ENCODE measurements at places on chromosomes 2 and 18. TPM values are rescaled to one million over a fixed set of nuclear protein-coding genes. Genes with fewer than 3 reads are reported as not detected.

Gene FTCDNL1
- total RNA-seq, result 0.34 TPM

Gene UGT1A6
- not detected for total RNA-seq

Gene HOXD8
- total RNA-seq, result not detected

Gene GKN1
- total RNA-seq, result 0.37 TPM

Gene FKBP1B
- total RNA-seq, result 16.2 TPM

Gene MOGAT1
- not detected for total RNA-seq

Gene HOXD10
- total RNA-seq, result not detected

Gene MARCO
- not detected for total RNA-seq

Gene FAP
- 171 TPM for total RNA-seq

Gene ALKAL2
- 164 TPM for total RNA-seq

Gene AOX1
- 2.0 TPM for total RNA-seq

Gene GPR148
- not detected for total RNA-seq

Gene DLGAP1
- total RNA-seq, result 6.0 TPM

Gene AMER3
- total RNA-seq, result not detected

Gene MAP2
- 12.2 TPM for total RNA-seq

Gene ANKRD29
- total RNA-seq, result 0.48 TPM

Gene TPO
- not detected for total RNA-seq

Gene IKZF2
- 8.6 TPM for total RNA-seq

Gene ACTG2
- 173 TPM for total RNA-seq

Gene SERPINB7
- not detected for total RNA-seq

Gene RIT2
- total RNA-seq, result not detected

Gene SYT4
- total RNA-seq, result not detected

Gene EPAS1
- total RNA-seq, result 122 TPM

Gene OTOF
- not detected for total RNA-seq

Gene SERPINB11
- total RNA-seq, result not detected

Gene KIF5C
- total RNA-seq, result 3.8 TPM

Gene EHD3
- total RNA-seq, result 29.9 TPM

Gene MORN2
- 9.5 TPM for total RNA-seq

Gene REG3G
- not detected for total RNA-seq

Gene AGXT
- not detected for total RNA-seq

Gene SLC40A1
- 21.7 TPM for total RNA-seq

Gene VIL1
- not detected for total RNA-seq

Gene LHCGR
- not detected for total RNA-seq

Gene OSBPL1A
- total RNA-seq, result 33.3 TPM

Gene HRH4
- not detected for total RNA-seq

Gene PCARE
- total RNA-seq, result not detected

Gene PSMD1
- total RNA-seq, result 142 TPM

Gene FOXI3
- not detected for total RNA-seq

Gene CAPN14
- 0.10 TPM for total RNA-seq

Gene TMEM198
- 6.1 TPM for total RNA-seq

Gene TMSB10
- total RNA-seq, result 2,562 TPM

Gene HAAO
- total RNA-seq, result 8.2 TPM

Gene ACOXL
- total RNA-seq, result not detected

Gene SLC14A1
- not detected for total RNA-seq

Gene CHST10
- 9.8 TPM for total RNA-seq

Gene SP140
- 0.60 TPM for total RNA-seq

Gene PPP3R1
- total RNA-seq, result 70.8 TPM

Gene CHST9
- total RNA-seq, result 0.82 TPM

Gene RESP18
- not detected for total RNA-seq

Gene CCDC74B
- total RNA-seq, result 3.0 TPM

Gene TRIM43
- not detected for total RNA-seq

Gene SCTR
- total RNA-seq, result not detected

Gene SEMA4C
- 24.8 TPM for total RNA-seq

Gene PKDCC
- total RNA-seq, result 164 TPM

Gene GAREM1
- 6.2 TPM for total RNA-seq

Gene RSAD2
- total RNA-seq, result not detected

Gene HJURP
- 6.9 TPM for total RNA-seq
